NCI-H226 (cell line): ENCODE measurements at places on chromosomes 2 and 18.
A peak's percentile ranks its signal among the peaks of the same experiment; 100 is the strongest.

DNA sequence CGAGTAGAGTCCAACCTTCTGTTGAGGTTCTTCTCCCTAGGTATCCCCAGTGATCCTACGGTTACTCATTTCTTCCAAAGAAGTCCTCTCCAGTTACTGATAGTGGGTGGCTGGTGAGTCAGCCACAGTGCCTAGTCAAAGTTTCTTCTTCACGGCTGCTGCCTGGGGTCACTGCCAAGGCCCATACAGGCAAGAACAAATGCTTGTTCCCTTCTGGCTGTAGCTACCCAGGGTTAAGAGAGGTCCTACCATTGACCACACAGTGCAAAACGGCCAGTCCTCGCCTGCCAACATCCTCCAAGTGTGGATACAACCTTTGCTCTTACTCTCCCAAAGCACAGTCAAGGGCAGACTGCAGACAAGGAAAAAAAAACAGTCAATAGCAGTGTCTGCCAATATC is 2.9 kb upstream of the PTPN4 start:
- DNase-seq = peak; percentile 57

DNA sequence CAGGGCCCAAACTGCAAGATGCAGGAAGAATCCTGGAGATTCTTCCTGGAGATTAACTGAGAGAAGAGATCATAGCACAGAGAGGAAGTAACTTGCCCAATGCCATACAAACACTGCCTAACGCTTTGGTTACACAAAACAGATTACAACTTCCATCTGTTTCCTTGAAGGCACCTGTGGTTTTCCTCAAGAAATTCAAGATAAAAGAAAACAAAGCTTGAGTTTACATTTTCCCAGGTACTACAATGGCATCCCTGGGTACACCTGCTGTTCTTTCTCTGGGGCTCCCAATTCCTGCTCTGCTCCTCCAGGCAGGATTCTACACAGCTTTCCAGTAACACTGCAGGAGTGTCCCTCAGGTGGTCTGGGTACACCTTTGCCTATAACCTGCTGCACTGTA is 781.9 kb upstream of the ID2 start:
- DNase-seq = no peak

DNA sequence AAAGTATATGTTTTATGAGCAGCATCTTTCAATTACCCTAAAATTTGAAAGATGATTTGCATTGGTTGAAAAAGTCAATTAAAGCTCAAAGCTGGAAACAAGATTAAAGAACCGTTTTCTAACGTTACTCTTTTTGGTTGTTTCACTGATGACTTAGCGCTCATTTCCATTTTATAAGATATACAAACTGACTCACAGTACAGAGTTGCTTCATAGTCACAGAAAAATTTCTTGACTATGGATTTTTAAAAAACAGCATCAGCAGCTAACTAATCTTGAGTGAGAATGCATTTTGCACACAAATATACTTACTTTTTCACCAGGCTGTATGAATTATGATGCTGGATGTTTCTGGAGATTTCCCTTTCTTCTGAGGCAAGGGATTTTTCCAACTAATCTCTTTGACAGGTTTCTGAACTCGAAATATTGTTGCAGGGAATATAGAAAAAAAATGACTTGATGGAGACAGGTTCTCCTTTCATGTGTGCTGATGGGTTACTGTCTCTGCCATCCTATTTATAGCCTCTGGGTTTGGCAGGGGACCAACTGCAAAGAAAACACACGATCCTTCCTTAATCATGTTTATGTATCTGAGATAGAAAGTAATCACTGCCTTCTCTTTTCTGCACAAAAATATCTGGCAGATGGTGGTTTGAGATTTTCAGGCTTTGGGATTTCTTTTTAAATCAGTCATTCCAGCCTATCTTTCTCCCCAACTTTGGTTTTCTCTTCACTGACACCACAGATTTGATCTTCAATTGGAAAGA is 129.4 kb upstream of the DAPL1 start:
- no peak for DNase-seq

- no peak for DNase-seq
These were observed 108.3 kb downstream of the ARL4C start for GRCh38 chr2:234388591-234388990.

- no peak for DNase-seq
These were observed 143.0 kb downstream of the ZNF516 start for GRCh38 chr18:76351961-76352581.

- no peak for DNase-seq
These were observed 74.9 kb downstream of the LONRF2 start for GRCh38 chr2:100247256-100248043.

DNA sequence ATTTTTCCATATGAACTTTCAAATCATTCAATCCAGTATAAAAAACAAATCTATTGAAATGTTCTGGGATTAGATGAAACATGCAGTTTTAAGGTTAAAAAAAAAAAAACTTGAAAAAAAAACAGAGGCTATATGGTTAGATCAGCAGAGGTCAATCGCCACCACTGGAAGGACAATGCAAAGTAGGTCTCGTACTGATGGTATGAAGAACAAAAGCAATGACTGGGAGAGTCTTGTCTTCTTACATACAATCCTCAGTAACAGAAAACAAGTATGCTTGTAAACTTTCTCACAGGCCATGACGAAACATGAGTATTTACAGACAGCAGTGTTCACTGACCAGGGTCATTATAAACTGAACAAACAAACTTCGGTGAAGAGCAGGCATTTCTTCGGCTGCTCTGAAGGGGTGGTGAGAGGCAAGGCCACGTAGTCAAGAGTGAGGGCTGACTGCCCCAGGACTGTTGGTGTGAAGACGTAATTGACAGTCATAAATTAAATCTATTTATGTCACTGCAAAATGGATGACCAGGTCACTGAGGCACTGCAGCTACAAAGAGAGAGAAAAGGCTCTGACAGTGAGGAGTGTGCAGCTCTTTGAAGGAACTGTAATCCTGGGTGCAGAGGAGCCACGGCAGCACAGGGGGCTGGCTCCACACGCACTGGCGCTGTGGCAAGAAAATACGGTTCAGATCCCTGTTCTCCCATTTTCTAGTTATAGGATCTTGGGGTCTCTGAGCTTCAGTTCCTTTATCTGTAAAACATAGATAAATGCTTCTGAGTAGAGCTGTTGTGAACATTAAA is 60.0 kb downstream of the NXPH2 start:
- DNase-seq = no peak

DNA sequence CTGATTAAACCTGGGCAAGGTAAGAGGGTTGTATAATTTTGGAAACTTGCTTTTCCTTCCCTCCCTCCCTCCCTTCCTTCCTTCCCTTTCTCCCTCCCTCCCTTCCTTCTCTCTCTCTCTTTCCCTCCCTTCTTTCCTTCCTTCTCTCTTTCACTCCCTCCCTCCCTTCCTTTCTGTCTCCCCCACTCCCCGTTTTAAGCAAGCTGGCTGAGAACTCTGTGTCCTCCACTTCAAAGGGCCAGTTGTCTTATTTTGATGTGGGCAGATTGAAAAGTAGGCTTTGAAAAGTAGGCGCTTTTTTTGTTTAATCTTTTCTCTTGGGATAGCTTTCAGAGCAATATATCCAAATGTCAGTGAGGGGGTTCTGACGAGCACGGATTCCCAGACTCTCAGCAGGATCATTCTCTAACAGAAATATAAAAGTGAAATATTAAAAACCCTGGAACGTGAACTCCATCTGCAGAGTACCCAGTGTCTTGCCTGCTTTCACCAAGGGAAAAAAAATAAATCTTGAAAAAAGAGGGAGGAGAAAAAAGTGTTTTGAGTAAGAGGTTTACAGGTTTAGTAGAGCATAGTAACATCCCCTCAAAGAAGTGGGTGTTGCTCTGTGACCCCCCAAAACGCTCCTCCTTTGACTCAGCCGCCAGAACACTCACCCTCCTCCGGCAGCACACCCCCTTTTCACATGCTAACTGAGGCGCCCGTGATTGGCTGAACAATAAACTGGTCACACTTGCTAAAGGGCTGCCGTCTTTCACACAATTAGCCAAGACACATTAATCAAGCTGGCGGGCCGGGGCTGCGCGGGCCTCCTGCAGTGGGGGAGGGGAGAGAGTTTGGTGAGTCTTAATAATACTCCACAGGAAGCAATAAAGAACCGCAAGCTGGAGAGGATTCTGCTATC is 52.2 kb downstream of the CDK15 start:
- peak; percentile 15 for DNase-seq

GRCh38 chr2:74328074-74328473 is 15.1 kb downstream of the SLC4A5 start:
- DNase-seq = no peak

DNA sequence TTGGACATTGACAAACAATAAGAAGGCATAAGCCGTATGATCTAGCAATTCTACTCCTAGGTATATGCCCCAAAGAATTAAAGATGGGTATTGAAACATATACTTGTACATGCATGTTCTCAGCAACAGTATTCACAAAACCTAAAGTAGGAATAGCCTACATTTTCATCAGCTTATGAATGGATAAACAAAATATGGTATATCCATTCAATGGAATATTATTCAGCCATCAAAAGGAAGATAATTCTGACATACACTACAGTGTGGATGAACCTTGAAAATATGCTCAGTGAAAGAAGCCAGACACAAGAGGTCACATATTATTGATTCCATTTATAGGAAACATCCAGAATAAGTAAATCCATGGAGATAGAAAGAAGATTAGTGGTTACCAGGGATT is 56.0 kb downstream of the CELF4 start:
- no peak for DNase-seq

GRCh38 chr2:73004466-73004865 is 67.0 kb downstream of the SFXN5 start:
- DNase-seq = no peak

DNA sequence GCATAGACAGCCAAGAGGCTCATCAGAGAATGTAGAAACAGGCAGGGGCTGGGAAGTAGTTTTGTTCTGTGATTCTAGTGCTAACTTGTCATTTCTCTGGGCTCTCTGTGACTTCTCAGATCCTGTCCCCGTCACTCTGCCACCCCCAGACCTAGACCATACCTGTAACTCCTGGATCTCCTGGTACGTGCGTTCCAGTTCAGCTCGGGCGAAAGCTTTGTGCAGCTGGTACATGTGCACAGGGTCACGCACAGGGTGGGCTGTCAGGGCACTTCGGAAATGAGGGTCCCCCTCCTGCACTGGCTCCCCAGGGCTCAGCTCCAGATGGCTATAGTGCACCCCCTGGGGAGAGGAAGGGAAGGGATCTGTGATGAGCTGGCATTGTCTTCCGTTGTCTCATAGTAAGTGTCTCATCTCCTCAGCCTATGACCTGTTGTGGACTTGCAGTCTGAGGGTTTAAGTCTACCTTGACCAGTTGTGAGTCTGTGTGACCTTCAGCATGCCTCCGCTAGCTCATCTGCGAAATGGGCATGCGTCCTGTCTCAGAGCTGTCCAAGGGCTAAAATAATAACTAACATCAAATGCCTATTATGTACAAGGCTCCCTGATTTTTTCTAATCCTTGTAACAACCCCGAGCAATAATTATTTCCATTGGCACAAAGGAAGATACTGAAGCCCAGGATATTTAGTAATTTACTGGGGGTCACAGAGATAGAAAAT is 2.7 kb downstream of the CHPF start:
- no peak for DNase-seq

GRCh38 chr2:120850551-120850950 is 114.9 kb downstream of the GLI2 start:
- no peak for DNase-seq

DNA sequence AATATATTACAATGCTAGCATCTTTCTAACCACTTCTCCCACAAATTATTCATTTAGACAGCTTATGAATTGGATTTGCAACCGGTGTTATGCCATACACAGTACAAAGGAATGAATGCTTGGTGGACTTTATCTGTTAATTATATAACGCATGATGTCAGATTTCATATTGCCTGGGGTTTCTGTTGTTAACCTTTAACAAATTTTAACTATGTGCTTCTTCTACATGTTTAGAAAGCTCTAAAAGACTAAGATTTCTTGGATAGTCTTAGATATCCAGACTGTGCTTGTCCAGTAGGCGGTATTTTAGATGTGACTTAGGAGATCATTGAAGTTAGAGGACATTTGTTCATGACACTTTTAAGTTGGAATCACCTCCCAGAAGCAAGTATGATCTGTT is 976.3 kb downstream of the TMEM182 start:
- DNase-seq = no peak

DNA sequence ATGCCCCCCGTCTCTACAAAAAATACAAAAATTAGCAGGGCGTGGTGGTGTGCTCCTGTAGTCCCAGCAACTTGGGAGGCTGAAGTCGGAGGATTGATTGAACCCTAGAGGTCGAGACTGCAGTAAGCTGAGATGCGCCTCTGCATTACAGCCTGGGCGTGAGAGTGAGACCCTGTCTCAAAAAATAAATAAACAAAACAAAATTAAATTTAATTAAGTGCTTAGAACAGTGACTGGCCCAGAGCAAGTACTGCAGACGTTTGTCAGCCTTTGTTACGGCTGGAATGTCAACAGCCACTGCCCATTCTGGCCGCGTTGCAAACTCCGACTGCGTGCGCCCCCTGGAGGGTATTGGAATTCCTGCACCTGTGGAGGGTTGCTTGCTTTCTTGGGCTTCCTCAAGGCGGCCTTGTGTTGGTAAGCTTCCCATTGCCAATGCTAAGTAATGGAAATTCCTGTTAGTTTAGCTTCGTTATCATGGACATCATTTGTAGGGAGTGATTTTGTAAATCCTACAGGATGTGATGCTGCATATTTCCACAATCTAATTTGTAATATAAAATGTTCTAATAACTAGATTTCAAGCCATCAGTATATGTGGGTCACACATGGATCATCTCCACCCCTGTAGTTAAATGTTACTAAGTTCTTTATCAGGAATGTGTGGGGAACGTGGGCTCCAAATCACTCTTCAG is 15.9 kb upstream of the ATP6V1B1 start:
- peak; percentile 40 for DNase-seq
